ENCODE measurements at places on chromosomes 7 and 10. TPM values are rescaled to one million over a fixed set of nuclear protein-coding genes. Genes with fewer than 3 reads are reported as not detected.

The SMKR1 gene
- polyA plus RNA-seq = 5.2 TPM

The LRRD1 gene
- not detected for polyA plus RNA-seq

The ZNF485 gene
- polyA plus RNA-seq = 6.8 TPM

The LRRC4 gene
- polyA plus RNA-seq = not detected

The GIMAP5 gene
- polyA plus RNA-seq = 320 TPM

The PTER gene
- polyA plus RNA-seq = 12.9 TPM

The FGL2 gene
- 3.1 TPM for polyA plus RNA-seq

The RBM28 gene
- 8.4 TPM for polyA plus RNA-seq

- DNase-seq = no peak
Measured at GRCh38 chr7:134649226-134649775, 2.6 kb downstream of the BPGM start.

DNA sequence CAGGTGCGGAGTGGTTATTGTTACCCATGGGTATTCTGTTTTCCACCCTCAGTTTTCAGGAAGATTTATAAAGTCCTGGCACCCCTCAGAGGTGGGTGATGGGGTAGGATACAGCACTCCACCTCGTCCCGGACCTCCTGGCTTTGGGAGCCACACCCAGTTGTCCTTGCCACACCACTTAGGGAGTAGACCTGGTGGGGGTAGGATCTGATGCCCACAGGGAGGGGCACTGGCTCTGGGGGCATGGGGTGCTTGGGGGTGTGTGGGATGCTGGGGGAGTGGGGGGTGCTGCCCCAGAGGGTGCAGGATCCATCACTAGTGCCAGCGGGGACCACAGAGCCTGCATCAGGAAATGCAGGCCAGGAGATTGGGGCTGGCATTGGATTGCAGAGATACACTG is 4.5 kb downstream of the ZNF511 start:
- DNase-seq = no peak

GRCh38 chr7:133681529-133681928 is 428.7 kb downstream of the EXOC4 start:
- no peak for DNase-seq

GRCh38 chr10:58054881-58055280 is 212.8 kb downstream of the IPMK start:
- no peak for DNase-seq

GRCh38 chr10:3054851-3055199 is 12.5 kb upstream of the PFKP start:
- DNase-seq = no peak

DNA sequence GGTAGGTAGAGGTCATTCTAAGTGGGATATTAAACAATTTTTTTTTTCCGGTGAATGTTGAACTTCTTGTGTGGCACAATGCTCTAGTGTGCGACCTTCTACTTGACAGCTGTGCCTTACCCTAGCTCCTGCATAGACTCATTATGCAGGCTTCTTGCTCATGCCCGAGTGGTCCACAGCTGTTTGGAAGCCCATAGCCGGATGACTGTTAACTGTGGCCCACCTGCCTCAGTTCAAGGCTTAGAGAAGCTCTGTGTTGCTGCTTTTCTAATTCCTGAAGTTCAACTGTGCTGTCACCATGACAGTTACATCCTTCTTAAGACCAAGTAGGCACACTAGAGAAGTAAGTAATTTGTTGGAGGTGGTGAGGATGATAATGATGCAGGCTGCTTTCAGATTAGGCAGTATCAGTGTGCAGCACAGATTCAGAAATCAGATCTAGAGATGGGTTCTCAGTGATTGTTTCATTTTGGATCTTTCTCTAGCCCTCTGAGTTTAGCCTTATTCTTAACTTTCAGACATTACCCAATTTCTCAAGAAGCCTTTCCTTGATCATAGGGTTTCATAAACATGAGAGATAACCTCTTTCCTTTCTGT is 278.4 kb downstream of the PHF14 start:
- DNase-seq = no peak

- DNase-seq = no peak
Measured at GRCh38 chr7:28748933-28749584, 209.1 kb downstream of the TRIL start.

GRCh38 chr10:123995082-123995460 is 98.3 kb downstream of the CHST15 start:
- DNase-seq = no peak

GRCh38 chr7:80499350-80499953 is 12.4 kb downstream of the GNAT3 start:
- DNase-seq = no peak

DNA sequence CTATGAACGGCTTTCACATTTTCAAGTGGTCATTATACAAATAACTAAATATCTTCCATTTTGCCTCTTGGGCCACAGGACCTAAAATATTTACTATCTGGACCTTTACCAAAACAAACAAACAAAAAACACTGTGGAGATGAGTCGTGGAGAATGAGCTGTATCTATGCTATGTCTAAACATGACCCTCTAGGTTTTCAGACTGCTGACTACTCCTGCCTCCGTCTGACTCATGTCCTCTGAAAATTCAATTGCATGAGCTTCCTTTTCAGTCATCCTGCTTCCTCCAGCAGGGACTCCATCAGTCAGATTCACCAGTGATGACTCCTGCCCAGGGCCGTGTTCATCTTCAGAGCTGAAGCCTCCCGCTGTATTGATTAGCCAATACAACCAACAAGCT is 96.8 kb downstream of the COL28A1 start:
- DNase-seq = no peak

GRCh38 chr7:151729521-151729921 is 147.4 kb downstream of the PRKAG2 start:
- DNase-seq = no peak

DNA sequence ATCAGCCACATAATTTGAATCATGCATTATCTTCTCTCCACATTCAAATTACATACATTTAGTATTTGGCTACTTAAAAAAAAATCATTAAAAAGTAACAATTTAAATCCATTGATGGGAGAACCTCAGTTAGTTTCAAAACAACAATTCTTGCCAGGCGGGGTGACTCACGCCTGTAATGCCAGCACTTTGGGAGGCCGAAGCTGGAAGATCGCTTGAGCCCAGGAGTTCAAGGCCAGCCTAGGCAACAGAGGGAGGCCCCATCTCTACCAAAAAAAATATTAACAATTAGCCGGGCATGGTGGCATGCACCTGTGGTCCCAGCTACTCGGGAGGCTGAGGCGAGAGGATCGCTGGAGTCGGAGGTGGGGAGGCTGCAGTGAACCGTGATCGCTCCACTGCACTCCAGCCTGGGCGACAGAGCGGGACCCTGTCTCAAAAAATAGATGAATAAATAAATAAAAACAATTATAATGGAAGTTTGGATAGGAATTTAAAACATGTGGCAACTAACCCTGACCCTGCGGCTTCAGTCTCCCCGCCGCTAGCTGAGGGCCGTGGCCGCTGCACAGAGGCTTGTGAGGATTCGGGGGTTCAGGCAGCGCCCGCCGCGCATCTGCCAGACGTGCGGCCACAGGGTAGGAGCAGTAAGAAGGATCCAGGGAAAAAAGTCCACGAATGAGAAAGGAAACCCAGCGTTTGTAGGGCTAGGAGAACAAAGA is 1.1 kb upstream of the CSGALNACT2 start:
- DNase-seq = no peak

DNA sequence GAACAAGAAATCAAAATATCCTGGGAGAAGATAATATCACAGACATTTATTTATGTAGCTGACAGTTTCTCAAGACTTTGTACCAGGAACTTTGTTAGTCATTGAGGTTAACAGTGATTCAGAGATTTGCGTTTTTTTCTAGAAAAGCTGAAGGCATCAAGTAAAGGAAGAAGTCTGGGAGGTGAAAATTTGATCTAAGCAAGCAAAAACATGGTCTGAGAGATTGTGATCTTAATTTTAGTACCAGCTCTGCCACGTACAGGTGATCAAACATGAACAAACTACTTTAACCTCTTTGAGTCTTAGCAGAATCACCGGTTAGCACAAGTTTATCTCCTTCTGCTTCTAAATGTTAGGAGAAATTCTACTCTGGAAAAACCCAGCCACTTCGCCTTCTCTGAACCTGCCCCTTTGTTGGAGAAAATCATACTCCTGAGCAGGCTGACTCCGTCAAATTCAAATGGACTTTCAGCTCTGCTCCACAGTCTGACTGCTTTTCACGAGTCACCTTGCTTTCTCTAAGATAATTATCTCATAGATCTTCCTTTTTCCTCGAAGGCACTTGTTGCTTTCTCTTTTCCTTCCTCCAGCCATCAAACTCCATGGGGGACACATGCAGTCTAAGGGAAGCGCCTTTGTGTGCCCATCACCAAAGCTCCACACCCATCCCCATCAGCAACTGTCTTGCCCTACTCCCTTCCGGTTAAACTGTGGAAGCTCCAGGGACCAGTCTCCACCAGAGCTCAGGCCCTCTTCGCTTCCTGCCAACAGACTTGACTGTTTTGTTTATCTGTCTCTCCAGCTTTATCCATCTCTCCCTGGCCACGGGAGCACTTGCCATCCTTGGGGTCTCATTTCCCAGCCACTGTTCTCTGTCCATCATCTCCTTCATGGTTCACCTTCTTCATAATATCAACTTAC is 86.3 kb downstream of the PRKCQ start:
- DNase-seq = no peak

DNA sequence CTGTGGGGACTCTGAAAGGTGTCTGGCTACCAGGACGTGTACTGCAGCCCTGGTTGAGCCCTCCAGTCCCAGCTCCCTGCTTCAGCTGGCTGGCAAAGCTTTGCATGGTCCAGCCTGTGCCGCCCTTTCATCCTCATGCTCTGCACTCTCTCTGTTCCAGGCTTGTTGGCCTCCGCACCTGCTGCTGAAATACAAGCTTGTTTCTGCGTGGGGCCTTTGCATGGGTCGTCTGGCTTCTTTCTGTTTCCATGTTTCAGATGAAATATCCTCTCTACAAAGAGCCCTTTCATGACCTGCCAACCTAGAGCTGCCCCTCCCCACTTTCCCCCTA is 45.9 kb downstream of the TSPAN15 start:
- DNase-seq = no peak

DNA sequence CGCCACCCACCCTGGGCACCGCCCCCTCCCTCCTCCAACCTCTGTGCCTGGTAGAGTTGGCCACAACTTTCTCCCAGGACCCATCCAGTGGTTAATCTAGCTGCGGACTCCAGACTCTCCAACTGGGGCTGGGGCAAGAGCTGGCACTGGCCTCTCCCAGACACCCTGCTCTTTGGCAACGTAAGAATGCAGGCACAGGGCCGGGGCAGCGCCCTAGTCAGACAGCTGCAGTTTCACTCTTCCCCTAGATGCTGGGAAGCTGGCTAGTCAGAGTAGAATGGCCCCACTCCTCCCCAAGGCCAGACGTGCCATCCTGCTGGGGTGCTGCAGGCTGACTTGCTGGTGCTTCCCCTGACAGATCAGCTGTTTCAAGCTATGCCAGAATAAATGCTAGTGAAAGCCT is 22.1 kb downstream of the HSPA12A start:
- no peak for DNase-seq

- DNase-seq = no peak
Measured at GRCh38 chr7:553636-554111, 34.0 kb upstream of the PDGFA start.

DNA sequence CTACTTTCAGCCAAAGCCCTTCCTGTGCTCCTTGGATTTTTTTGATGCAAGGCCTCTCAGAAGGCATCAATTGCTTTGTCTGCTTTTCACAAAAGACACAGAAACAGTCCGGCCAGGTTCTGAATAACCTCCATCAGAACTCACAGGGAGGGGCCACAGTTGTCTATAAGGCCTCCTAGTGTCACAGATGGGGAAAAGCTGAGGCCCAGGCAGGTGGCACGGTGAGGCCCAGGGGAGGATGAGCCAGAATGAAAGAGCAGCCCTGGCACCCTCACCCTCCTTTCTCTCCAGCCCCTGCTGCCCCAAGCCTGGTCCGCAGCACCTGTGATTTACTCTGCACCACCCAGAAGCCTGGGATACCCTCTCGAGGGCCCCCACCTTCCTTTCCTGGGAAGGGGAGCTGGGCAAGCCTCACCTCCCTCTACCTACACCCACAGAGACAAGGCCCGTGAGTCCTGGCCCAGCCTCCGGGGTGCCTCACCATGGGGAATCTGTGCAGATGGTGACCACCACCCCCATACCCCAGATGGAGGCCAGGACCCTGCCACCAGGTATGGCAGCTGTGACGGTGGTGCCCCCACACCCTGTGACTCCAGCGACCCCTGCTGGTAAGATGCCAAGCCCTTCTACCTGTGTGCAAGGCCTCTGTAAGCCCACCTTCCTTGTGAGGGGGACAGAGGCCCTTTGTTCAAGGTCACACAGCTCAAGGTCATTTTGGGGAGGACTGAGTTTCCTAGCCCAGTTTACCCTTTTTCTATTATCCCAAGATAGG is 26.2 kb upstream of the ZNF467 start:
- DNase-seq = peak; percentile 68

DNA sequence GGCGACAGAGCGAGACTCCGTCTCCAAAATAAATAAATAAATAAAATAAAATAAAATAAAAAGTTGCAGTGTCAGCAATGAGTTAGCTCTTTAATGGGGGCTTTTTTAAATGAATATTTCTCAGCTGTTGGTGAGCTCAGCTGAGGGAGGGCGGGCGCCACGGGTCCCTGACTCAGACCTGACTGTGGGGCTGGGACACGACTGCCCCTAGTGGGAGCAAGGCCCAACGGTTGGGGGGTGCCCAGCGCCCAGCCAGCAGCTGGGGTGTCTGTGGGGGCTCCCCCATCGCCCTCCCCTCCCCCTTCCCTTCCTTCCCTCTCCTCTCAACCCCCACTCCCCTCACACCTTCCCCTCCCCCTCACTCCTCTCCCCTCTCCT is 46.6 kb downstream of the PWWP2B start:
- DNase-seq = peak; percentile 72
